ENCODE measurements at places on chromosomes 2 and 18.
A peak's percentile ranks its signal among the peaks of the same experiment; 100 is the strongest.

DNA sequence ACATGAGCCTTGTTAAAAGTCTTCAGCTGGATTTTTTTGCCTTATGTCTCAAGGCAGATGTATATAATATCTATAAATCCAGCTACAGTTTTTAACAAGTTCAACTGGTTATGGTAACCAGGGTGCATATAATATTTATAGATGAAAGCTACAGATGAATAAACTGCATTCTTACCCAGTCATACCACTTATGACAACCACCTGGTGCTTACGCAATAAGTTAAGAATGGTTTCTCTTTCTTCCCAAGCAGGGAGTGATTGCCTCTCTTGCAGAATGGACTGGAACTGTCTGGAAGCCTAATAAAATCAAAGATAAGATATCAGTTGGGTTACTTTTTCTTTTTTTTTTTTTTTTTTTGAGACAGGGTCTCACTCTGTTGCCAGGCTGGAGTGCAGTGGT, 19.6 kb downstream of the DHX57 start:
- peak; percentile 79 for DNase-seq

DNA sequence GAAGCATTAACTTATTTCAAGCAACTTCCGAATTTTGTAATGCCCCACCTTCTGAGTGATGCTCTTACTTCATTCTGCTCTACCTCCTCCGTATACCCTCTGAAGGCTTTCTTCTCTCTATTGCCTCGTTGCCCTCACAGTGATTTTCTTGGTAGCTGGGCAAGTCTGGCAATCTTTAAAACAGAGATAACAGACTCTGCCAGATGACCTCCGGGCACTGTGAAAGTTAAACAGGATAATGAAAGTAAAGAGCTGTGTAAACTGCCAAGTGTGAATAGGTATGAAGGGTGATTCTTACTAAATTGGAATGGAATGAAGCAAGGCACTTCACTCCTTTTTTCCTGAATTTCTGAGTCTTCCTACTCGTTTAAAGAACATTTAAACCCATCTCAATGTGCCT, 207.3 kb upstream of the GYPC start:
- no peak for DNase-seq

DNA sequence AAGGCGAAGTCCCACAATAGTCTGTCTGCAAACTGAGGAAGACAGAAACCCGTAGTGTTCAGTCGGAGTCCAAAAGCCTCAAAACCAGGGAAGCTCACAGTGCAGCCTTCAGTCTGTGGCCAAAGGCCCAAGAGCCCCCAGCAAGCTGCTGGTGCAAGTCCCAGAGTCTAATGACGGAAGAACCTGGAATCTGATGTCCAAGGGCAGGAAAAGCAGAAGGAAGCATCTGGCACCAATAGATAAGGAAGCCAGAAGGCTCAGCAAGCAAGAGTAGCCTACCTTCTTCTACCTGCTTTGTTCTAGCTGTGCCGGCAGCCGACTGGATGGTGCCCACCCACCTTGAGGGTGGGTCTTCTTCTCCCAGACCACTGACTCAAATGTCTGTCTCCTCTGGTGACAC, 21.8 kb downstream of the CFAP210 start:
- no peak for DNase-seq

DNA sequence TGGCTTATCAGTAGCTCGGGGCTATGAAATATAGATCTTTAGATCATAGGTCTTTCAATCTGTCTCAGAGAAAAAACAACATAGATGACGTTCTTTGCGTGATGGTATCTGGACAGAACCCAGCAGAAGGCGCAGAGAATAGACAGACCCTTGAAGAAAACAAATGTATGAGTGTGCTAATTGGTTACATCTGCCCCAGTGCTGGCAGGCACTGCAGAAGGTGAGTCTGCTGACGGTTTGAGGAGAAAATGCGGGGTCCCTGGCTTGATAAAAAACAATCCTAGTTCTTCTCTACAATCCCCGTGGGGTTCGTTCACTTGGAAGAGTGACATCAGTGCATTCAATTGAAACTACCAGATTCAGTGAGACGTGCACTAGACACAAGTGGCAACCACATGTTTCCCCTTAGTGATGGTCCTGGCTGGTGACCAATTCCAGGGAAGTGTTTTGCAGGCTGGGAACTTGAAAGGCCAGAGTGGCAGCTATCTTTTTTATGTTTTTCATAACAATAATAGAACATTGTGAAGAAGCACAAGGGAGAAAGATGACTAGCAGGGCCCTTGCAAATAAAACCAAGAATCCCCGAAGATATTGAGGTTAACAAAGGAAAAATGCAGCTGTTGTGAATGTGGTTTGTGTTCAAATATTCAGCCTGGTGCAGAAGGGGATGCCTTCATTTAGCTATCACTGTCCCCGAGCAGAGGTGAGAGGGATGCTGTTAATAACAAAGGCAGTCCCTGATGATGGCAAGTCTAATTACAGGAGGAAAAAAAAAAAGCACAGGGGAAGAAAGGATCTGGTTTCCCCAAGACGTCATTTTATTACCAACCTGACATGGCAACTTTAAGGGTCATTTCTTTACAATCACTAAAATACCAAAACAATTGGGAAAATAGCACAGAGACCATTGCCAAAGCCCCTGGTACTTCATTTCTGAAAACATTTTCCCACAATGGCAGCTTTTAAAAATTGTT, 337.6 kb upstream of the FIGN start:
- DNase-seq, result no peak

- DNase-seq, result no peak
These were observed 1521.5 kb upstream of the ZEB2 start for GRCh38 chr2:146041274-146041910.

GRCh38 chr2:215366440-215367032, 54.7 kb downstream of the ATIC start:
- no peak for DNase-seq

- no peak for DNase-seq
These were observed 44.1 kb upstream of the TTC39C start for GRCh38 chr18:23970161-23971096.

GRCh38 chr2:50118905-50119702, 912.8 kb downstream of the NRXN1 start:
- no peak for DNase-seq

GRCh38 chr18:74249181-74249968, 42.4 kb downstream of the CYB5A start:
- DNase-seq, result peak; percentile 2

DNA sequence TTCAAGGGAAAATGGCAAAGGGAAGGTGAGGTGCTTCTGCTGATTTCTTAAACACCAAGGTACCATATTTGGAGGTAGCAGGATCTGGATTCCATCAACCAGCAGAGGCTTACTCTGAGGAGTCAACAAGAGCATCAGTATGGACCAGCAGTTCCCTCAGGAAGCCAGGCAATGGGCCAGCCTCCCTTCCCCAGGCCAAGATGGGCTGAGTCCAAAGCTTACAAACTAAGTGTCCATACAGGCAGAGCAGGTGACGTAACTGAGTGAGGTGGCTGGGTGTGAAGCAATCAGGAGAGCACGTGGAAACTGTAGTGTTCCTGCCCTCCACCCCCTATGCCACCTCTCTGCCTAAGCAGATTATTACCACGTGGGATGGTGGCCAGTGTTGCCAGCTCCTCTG, 134.2 kb upstream of the HNRNPA3 start:
- peak; percentile 12 for DNase-seq

GRCh38 chr18:5979971-5980457, 84.7 kb upstream of the TMEM200C start:
- no peak for DNase-seq

- no peak for DNase-seq
These were observed 30.3 kb downstream of the TNS1 start for GRCh38 chr2:217972490-217972889.

- DNase-seq, result no peak
These were observed 34.1 kb upstream of the GCC2 start for GRCh38 chr2:108414945-108415344.

- DNase-seq, result no peak
These were observed 4.6 kb downstream of the TIGD1 start for GRCh38 chr2:232545511-232546375.

GRCh38 chr18:75211002-75211621, 515 bp downstream of the TSHZ1 start:
- DNase-seq, result peak; percentile 23

DNA sequence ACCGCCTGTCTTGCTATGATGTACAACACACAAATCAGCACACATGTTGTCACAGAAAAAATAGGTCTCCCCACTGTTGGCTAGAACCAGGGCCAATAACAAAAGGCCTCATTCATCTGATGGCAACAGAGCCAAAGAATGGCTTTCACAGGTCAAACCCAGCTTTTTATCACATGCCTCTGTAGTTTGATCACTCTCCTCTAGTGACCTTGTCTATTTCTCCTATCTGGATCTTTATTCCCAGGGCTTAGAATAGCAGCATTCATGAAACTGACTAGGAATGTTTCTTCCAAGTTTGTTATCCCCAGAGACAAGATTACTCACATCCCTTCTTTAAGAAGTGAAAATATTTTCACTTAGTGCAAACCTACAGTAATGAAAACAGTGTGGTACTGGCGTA, 285.8 kb upstream of the GYPC start:
- DNase-seq, result no peak

DNA sequence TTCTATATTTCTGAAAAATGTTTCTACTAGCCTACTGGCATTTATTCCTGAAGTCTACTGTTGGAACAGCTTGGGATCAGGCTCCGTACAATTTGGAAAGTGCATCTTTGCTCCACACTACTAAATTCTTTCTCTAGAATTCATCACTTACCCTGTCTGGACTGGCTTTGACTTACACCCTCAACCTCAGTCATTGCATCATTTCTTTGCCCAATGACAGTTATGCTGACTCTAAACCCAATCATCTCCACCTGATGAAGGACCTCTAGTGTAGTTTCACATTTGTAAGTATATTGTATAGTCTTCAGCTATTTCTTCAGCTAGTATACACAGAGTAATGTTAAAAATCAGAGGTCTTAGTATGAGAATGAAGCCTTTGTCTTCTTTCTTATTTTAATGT, 359.6 kb upstream of the MC4R start:
- peak; percentile 15 for DNase-seq

DNA sequence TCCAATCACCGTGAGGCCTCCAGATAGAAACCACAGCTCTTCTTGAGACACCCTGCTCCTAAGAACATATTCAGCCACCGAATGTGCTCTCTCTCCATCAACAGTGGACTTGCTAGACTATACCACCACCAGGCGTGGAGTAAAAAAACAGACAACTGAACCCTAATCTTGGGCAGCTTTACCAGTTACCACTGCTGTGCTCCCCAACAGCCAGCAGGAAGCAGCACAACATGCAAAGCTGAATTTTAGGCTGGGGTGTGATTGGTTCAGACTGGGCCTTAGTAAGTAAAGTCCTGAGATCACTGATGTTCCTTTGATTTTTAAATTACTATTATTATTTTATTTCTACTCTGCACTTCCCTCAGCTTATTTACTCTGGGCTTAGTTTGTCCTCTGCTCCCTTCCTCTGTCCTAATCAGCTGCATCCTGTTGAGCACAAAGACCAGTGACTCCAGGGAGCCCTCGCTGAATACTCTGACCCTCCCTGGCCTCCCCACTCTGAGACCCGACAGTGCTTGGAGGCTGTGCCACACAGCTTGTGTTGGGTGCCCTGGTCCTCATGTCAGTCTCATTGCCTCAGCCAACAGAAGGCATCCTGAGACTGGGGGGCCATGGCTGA, 21.9 kb downstream of the MRPL35 start:
- peak; percentile 32 for DNase-seq

DNA sequence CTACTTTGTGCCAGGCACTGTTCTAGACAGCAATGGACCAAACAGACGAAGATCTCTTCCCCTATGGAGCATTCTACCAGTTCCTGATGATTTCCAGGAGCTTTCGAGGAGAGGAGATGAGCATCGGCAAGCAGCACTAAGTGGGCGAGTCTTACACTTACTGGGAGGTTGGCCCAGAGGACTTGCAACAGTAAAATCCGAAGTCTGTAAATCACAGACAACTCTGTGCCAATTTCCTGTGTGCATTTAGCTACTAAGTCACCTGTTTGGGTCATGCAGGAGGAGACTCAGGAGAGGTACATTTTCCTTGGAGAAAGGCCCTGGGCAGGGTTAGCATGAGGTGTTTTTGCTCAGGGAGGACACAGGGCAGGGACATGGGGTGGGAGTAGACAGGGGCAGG, 58.9 kb downstream of the TRPM8 start:
- DNase-seq, result no peak

DNA sequence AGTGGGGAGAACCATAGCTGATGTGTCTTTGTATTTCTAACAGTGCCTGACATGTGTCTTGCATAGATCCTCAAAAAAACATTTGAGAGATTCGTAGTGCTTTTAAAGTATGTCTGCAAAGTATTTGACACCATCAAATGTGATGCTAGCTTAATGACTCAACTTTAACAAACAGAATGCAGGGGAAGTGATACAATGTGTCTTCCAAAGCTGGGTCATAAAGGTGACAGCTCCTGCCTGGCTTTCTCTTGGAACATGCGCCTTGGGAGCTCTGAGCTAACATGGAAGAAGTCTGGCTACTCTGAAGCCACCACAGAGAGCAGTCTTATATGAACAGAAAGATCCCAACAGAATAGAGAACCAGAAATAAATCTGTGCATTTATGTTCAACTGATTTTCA, 78.2 kb downstream of the C1D start:
- DNase-seq, result no peak

DNA sequence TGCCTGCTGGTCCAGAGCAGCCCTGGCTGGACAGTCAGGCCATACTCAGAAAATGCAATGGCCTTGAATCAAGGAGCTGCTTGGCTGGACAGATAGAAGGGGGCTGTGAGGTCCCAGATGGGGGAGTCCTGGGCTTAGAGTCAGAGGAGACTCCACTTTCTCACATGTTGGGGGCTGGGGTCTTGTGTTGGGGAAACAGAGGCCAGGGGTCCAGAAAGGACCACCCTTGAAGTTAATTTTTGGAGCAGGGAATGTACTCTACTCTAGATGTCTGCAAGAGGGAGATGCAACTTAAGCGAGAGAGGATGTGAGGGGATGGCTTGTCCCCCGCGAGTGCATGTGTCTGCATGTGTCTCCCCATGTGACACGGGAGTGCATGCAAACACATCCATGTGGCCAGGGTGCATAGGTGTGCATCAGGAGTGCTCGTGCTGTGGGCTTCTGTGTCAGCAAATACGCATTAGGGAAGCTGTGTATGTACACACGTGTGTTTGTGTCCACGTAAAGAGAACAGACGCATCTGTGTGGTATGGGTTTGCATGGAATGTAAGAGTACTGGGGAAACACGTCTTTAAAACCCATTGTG, 303.2 kb downstream of the MYCN start:
- no peak for DNase-seq

GRCh38 chr2:139721411-139721995, 941.3 kb upstream of the NXPH2 start:
- no peak for DNase-seq

DNA sequence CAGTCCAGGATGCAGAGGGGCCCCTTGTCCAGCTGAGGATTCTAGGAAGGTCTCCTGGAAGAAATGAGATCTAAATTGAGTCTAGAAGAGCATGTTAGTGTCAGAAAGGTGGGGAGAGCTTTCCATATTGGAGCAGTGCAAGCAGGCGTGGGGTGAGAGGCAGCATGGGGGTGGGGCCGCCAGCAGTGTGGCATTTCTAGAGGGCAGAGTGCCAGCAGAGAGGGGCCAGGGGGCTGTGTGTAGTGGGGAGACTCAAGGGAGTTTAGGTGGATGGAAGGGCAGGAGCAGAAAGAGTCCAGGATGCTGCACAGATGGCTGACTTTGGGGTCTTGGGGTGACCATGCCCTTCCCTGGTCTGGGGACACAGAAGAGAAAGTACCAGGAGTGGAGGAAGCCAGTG, 2.1 kb downstream of the VIL1 start:
- no peak for DNase-seq

- peak; percentile 21 for DNase-seq
These were observed 63.3 kb upstream of the ZNF804A start for GRCh38 chr2:184534986-184535385.

GRCh38 chr2:42764096-42764495, at the start of gene OXER1:
TSS of gene OXER1 (minus strand) at chr2:42764135. CDS start at chr2:42764062, 73 bp downstream.
- no peak for DNase-seq

GRCh38 chr2:160221391-160222276, 21.6 kb upstream of the ITGB6 start:
- DNase-seq, result peak; percentile 77

All from mammary epithelial cell (primary cell).